Lung (tissue), 17 donors: ENCODE measurements at places on chromosomes 2 and 18. TPM values are rescaled to one million over a fixed set of nuclear protein-coding genes. Genes with fewer than 3 reads are reported as not detected.
A peak's percentile ranks its signal among the peaks of the same experiment; 100 is the strongest.

GRCh38 chr2:117850461-117850860, 36.0 kb downstream of the DDX18 start:
- H3K36me3 ChIP-seq, result no peaks in the 10 kb centered on the region
- H3K27ac ChIP-seq, result no peak overlapping the region
- peaks cover 4% of the 10 kb centered on the region for H3K27me3 ChIP-seq
- no peak for DNase-seq

DNA sequence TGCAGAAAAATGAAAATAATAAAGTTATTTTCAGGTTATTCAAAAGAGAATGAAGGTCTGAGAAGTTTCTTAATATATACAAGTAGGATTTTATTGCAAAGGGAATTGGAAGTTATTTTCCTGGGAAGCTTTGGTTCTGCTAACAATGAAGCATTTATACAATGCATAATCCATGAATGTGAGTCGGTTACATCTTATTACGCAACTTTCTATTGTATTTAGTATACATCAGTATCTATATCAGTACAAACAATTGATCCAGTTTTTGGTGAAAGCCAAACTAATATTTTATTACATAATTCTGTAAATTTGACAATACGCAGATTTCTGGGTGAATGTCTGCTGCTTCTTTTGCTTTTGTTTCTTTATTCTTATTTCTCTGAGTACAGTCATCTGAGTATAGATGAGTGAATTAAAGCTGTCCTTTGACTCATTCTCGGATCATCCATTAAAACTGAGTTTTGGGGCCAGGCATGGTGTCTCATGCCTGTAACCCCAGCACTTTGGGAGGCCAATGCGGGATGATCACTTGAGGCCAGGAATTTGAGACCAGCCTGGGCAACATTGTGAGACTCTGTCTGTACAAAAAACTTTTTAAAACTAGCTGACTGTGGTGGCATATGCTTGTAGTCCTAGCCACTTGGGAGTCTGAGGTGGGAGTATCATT, 108.5 kb downstream of the SOCS6 start:
- H3K27ac ChIP-seq, result no peak overlapping the region
- H3K27me3 ChIP-seq, result no peaks in the 10 kb centered on the region
- H3K36me3 ChIP-seq, result no peaks in the 10 kb centered on the region
- H3K4me3 ChIP-seq, result no peak overlapping the region

- no peak overlapping the region for H3K27ac ChIP-seq
- no peaks in the 10 kb centered on the region for H3K4me1 ChIP-seq
- peak; percentile 73 for DNase-seq
- no peaks in the 10 kb centered on the region for H3K27me3 ChIP-seq
- H3K36me3 ChIP-seq, result no peaks in the 10 kb centered on the region
Measured at GRCh38 chr2:102251042-102251848, 60.1 kb upstream of the IL1RL1 start.

The FBLN7 gene
- total RNA-seq, result 7.0 TPM

The TDRD15 gene
- total RNA-seq, result not detected
